LHCN-M2 (cell line): ENCODE measurements at places on chromosomes 11 and 22. TPM values are rescaled to one million over a fixed set of nuclear protein-coding genes. Genes with fewer than 3 reads are reported as not detected.

- DNase-seq, result no peak
Measured at GRCh38 chr11:3006505-3007260, 14.6 kb upstream of the NAP1L4 start.

SYCE3 gene
- not detected in 2 replicates for total RNA-seq

GRCh38 chr11:62394825-62395538 lies 23.9 kb upstream of the SCGB1A1 start:
- peak; percentile 81 for DNase-seq

- DNase-seq, result peak; percentile 79
Measured at GRCh38 chr11:61131186-61131585, 28.9 kb downstream of the CD5 start.

OR5P2 gene
- not detected in 2 replicates for total RNA-seq

C11orf91 gene
- total RNA-seq, result 1.1 TPM in 1 of 2 replicates, not detected in the other

ARRB1 gene
- total RNA-seq, result 16.7 and 22.4 TPM in 2 replicates

SNX32 gene
- total RNA-seq, result 0.45 and 0.69 TPM in 2 replicates

HPX gene
- total RNA-seq, result 0.13 TPM in 1 of 2 replicates, not detected in the other

DNA sequence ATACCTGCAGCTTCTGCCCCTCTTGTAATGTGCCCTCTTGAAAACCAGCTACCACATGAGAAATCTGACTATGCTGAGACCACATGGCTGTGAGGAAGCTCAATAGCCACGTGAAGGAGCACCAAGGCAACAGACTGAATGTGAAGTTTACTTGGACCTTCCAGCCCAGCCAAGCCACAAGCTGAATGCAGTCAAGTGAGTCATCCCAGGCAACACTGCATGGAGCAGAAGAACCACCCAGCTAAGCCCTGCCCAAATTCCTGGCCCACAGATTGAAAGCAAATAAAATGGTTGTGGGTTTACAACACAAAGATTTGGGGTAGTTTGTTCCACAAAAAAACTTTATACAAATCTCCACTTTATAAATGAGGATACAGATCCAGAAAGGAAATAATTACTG lies 114.5 kb downstream of the TIMP3 start:
- no peak for DNase-seq

- peak; percentile 45 for DNase-seq
Measured at GRCh38 chr11:111730871-111731591, 35.2 kb downstream of the PPP2R1B start.

DNA sequence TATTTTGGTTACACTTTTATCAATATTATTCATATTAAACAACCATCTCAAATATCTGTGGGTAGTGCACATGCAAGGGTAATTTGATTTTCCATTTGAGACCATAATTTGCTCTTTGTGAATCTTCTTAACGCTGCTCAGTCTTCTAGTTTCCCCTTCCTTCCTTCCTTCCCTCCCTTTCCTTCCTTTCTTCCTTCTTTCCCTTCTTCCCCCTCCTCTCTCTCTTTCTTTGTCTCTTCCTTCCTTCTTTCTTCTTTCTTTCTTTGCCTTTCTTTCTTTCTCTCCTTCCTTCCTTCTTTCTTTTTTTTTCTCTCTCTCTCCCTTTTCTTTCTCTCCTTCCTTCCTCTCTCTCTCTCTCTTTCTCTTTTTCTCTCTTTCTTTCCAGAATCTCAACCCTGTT lies 4.1 kb upstream of the RNF26 start:
- DNase-seq, result no peak

DNA sequence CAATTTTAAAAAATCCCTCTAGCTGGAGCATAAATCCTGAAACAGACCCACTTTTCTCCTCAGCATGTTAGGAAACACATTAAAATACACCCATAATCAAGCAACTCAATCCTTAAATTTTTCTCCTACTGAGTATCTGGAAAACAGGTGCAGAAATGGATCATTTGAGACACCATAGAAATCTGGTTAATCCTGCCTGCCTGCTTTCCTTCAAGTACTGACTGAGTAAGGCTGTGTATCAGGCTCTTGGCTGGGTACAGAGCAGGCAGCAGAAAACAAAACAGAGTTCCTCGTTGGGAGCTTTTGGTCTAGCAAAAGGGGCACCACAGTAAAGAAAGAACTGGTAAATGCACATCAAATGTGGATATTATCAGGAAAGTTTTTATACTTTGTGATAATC lies 1.9 kb downstream of the KCNQ1OT1 start:
- DNase-seq, result peak; percentile 27

ESAM gene
- 0.06 TPM in 2 replicates for total RNA-seq

DNA sequence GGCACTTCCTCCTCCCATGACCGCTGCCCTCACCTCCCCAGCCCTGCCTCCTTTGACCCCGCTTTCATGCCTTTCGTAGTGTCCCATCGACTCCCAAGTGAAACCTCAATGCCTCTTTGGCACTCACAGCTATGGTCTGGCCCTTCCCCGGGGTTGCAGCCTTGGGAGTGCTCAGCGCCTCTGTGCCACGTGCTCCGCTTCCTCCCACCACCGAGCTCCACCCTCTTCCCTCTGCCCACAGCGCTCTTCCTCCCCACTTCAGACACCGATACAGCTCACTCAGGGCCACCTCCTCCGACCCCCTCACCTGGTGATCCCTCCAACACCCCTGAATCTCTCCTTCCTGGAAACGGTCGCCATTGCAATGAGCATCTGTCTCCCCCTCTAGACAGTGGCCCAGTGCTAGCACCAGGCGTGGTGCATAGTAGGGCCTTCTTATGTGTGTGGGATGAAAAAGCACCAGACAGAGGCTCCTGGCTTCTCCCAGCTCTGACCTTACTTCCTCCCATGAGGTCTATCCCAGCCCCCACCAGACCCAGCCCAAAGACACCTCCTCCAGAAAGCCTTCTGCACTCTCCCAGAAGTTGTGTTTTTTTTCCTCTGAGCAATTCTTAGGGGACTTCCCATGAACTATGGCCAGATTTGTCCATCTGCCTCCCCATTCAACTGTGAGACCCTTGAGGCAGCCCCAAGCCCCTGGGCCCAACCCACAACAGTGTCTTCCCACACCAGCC lies 16.4 kb upstream of the SCGB1A1 start:
- no peak for DNase-seq

MYEOV gene
- 11.8 and 21.0 TPM in 2 replicates for total RNA-seq

DNA sequence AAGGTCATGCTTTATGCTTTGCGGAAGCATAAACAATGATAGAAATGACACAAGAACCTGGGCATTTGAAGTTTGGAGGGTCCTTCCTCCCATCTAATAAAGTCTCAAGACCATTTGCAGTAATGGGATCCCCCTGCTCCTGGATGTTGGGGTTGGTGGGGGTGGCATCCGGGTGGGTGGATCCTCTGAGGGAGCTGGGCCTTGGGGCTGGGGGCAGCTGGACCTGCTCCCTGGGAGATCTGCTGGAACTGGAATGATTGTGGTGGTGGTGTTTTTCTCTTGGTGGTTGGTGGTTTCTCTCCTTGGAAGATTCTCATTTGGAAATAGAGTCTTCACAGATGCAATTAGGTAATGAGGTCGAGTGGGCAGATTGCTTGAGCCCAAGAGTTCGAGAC lies 2.2 kb upstream of the NAP1L4 start:
- no peak for DNase-seq

PRG3 gene
- not detected in 2 replicates for total RNA-seq

DNA sequence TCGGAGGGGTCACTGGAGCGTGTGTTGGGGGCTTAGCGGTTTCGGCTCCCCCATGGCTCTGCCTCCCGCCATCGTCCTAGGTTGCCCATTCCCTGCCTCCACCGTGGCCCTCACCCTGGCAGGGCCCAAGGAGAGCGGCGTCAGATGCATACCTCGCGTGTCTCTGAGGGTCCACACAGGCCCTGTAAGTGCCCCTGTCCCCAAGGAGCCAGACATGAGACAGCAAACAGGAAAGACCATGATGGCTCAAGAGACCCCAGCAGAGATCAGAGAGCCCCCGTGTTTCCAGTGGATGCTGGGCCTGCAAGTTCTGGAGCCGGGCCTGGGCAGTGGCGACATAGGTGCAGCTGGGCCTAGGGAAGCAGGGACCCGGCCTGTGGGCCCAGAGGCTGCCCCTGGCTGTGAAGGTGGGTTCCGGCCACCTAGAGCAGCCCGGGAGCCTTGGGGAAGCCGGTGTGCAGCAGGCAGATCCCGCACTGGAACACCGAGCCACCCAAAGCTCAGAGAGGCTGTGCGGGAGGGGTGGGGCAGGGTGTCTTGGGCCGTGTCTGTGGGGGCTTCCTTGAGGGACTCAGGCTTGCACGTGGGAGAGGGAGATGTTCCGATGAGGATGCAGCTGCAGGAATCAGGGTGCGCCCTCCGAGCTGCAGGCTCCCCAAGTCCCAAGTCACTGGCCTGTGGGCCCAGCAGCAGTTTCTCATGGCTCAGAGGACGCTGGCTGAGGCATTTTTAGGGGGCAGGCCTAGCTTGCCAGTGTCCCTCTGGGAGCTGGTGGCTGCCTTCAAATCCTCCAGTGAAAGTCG lies 126.4 kb downstream of the KCNQ1OT1 start:
- DNase-seq, result no peak

- DNase-seq, result no peak
Measured at GRCh38 chr22:42700901-42701300, 19.8 kb downstream of the A4GALT start.

DNA sequence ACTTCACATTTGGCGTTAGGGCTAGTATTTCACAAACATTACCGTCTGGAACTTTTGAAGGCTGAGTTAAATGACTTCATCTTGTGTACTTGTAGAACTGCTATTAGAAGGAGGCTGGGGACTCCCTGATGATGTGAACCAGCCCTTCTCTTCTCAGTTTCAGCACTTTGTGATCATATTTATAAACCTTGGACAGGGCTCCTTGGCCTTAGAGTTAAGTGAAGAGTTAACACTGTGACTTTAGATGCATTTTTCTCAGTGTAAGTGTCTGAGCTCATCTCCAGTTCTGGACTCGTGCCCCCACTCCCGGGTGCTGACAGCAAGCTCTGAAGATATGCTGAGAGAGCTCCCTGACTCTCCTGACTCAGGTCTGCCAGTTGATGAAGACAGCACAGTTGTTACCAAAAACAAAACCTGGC lies 8.4 kb downstream of the MIAT start:
- DNase-seq, result no peak

DNA sequence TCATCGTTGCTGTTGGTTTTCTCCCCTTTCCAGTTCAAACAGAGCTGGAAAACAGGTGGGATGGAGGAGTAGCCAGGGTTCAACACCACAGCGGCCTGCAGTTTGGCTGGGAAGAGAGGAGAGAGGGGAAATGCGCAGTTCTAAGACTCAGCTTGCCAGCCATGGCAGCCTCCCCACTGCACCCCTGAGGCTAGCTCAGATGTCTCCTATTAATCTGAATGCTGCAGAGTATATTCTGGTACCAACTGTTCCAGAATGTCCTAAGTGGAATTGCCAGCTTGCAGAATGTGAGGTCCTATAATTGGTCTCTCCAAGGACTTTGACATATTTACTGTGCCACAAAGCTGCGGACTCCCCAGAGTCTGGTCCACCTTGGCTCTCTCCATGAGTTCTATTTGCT lies 32.0 kb downstream of the NEFH start:
- DNase-seq, result no peak

DNA sequence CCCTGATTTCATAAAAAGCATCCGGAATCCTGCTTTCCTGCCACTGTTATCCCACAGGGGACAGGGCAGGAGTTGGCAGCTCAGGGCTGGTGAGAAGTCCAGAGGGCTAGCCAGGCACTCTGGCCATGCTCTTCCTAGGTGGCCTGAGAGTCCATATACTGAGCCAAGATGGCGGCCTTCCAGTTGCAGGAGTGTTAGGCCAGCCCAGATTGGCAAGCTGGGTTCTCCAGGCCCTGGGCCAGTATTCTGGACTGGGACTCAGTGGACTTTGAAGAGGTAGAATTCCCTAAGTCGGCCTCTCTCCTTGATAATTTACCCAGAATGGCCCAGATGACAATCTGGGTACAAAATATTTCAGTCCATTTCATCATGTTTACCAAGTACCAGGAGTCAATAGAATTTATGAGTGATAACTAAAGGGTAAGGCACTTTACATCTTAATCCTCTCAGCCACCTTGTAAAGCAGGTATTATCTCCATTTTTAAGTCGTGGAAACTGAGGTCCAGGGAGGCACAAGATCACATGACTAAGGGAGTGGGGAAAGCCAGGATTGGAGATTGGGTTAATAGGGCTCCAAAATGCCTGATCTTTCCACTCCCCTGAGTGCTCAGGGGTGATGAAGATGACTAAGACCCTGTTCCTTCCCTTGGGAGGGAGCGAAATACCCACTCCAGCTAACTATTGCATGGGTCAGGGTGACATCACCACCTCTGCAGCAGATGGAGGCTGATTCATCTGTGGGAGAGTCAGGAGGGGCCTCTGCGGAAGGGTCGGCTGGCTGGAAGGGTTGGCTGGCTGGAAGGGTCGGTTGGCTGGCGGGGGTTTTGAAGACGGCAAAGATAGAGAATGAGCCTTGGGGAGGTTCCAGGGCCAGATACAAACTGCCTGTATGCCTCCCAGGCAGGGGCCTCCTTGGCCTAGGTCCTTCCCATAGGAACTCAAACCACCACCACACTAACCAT lies 1.2 kb upstream of the MICALL1 start:
- peak; percentile 99 for DNase-seq

- DNase-seq, result peak; percentile 51
Measured at GRCh38 chr22:32700191-32700882, 101.2 kb upstream of the TIMP3 start.

GRCh38 chr11:120577624-120578363 lies 66.2 kb downstream of the GRIK4 start:
- no peak for DNase-seq

DNA sequence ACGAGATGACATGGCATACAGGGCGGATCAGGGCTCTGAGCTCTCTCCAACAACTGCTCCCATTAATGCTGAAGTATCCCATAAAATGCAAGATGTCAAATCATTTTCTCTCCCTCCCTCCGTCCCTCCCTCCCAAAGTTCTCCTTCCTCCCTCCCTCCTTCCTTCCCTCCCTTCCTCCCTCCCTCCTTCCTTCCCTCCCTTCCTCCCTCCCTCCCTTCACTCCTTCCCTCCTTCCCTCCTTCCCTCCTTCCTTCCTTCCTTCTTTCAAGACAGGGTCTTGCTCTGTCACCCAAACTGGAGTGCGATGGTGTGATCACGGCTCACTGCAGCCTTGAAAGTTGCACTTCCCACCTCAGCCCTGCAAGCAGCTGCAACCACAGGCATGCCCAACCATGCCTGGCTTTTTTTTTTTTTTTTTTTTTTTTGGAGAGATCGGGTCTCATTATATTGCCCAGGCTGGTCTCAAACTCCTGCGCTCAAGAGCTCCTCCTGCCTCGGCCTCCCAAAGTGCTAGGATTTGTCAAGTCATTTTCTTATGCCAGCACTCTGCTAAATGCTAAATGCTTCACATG lies 38.2 kb downstream of the TXN2 start:
- peak; percentile 78 for DNase-seq

DNA sequence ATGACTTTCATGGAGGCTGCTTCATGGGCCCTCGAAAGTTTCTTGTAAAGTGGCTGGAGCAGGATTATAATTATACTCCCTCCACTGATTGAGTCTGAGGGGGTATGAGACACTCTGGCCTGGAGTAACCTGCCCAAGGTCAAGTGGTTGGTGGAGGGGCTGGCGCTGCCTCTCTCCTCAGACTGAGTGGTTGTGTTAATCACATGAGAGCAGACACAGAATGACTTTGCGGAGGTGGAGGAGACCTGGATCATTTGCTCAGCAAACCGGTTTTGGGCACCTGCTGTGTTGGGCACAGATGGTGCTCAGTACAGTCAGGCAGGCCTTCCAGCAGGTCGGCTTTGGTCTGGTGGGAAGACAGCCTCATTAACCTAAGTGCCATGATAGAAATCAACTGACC lies 11.8 kb downstream of the BCR start:
- DNase-seq, result no peak

LDHAL6A gene
- total RNA-seq, result not detected in 2 replicates

AP2A2 gene
- total RNA-seq, result 39.0 and 40.3 TPM in 2 replicates

GRCh38 chr11:108220721-108221336 lies 1.6 kb downstream of the NPAT start:
- DNase-seq, result no peak
